Activated naive CD4-positive, alpha-beta T cell (primary cell): ENCODE measurements at places on chromosomes 6 and 20.
A peak's percentile ranks its signal among the peaks of the same experiment; 100 is the strongest.

- no peak for DNase-seq
Measured at GRCh38 chr20:1469925-1470571, 3.4 kb upstream of the NSFL1C start.

DNA sequence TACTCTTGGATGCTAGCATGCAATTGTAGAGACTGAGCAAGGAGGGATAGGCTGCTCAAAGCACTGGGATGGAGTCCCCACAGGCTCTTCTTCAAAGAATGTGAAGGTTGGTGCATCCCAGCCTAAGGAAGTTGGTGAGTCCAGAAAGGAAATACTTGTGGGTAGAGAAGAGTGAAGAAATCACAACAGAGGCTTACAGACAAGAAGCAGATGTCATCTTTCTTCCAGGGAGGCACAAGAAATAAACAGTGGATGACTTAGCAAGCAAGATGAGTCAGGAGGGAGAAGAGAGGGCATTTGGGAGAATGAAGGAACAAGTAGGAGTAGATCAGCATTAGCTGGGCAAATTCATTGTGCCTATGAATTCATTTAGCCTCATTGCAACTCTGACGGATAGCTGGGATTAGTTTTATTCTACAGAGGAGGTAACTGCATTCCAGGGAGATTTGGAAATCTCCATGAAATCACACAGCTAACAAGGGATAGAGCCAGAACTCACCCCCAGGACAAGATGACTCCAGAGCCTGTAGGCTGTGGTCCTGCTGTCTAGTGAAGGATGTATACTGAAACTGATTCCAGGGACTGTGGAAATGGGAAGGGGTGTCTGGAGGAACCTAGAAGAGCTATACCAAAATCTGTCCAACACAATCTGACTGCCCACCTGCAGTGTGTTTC, 125.8 kb upstream of the SPTLC3 start:
- DNase-seq, result no peak

DNA sequence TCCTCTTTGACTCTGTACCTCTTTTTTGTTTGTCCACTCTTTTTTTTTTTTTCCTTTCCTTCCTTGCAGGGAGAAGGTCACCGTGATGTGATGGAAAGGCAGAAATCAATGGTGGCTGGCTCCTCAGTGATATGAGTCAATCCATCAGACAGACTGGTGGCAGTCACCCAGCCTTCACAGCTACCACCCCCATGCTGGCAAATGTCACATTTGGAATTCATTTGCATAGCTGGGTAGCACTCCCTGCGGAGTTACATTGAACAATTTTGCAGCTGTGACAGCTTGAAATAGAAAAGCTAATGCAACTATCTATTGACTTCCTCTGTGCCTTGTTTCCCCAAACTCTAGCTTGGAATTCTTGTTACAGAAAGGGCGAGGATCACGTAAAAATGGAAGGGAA, 668.4 kb downstream of the C6orf118 start:
- no peak for DNase-seq

DNA sequence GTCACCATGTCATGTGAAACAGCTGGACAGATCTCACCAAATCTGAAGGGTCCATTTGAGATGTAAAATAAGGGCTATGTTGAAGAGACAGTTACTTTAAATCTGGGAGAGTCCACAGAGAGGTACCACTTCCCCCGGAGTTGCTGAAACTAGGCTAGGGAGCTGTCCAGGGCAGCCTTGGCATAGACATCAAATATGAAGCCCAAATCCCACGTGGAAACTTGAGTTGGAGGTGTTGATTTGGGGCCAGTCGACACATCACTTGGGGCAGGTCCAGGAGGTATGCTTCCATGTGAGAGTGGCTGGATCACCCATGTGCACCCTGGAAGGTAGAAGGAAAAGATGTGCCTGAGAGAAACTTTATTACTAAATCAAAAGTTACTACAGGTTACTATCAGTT, 12.0 kb upstream of the SERPINB9 start:
- DNase-seq, result no peak

- no peak for DNase-seq
Measured at GRCh38 chr6:125132058-125132457, 21.5 kb upstream of the TPD52L1 start.

- no peak for DNase-seq
Measured at GRCh38 chr6:168662301-168662936, 221.4 kb downstream of the SMOC2 start.

DNA sequence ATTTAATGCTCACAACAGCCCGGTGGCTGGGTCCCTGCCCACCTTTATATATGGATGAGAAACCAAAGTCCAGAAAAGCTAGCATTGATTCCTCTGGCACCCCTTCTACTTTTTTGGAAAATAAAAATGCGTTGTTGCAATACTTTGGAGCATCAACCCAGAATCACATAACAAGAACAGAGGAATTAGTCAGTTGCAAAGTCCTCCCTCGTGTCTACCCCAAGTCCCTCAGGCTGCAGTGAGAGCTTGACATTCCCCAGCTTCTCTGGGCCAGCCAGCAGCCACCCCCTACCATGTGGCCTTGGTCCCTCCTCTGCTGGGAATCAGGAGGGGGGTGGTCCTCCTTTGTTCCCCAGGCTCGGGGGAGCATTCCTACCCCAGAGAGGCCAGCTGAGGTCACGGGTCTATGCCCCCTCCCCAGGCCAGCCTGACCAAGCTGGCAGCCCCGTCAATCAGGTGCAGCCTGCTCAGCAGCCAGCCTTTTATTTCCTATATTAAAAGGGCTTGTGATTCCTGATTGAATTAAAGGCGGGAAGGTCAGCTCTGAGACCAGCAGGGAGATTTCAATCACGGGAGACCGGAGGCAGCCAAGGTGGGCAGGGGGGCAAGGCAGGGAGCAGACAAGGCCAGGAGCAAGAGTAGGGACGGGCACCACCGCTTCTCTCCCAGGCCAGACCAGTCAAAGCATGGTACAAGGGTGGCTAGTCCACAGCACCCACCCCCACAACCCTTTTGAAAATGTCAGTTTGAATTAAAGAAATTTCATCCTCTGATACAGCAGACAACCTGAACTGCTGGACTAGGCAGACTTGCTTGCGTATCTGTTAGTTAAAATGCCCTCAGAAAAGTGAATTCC, 158.9 kb downstream of the MRPL14 start:
- no peak for DNase-seq

DNA sequence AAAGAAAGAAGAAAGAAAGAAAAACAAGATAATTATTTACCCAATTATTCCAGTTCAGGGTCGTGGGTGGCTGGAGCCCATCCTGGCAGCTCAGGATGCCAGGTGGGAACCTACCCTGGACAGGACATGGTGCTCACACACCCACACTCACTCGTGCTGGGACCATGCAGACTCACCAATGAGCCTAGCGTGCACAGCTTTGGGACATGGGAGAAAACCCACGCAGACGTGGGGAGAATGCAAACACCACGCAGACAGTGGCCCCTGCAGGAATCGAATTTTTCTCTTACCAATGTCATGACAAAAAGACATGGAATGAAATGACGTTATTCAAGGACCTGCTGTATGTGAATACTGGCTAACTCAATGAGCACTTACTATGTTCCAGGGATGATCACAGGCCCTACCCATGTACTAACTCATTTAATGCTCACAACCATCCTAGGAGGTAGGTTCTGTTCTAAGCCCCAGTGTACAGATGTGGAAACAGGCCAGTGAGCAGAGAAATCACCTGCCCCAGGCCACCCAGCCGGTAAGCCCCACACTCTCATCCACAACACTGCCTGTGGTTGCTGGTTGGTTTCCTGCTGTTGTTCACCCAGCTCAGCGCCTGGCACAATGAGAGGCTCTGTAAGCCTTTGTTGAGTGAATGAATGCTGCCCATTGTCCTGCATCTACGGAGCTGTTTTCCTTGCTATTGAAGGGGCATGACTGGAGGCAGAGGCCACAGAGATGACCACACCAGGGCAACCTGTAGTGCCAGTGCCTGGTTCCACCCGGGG, 6.8 kb upstream of the PI16 start:
- DNase-seq, result no peak

GRCh38 chr6:91653895-91654294, 1067.0 kb upstream of the MAP3K7 start:
- no peak for DNase-seq

- DNase-seq, result no peak
Measured at GRCh38 chr6:107082045-107082444, 33.3 kb downstream of the BEND3 start.

GRCh38 chr6:100426241-100426640, 38.5 kb downstream of the SIM1 start:
- no peak for DNase-seq

DNA sequence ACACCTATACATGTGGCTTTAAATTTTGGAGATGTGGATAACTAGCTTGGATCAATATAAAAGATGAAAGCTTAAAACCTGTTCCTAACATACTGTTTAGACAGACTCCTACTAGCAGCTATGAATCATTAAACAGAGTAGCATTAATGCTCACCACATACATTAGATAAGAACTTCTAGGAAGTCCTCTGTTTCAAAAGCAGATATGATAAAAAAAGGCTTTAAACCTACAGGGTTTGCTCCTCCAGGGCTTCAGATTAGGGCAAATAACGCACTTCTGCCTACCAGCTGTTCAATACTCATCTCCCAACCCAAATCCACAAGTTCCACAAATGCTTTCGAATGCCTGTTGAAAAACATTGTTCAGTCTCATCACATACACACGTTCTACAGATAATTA, 1.5 kb downstream of the REPS1 start:
- DNase-seq, result no peak

- no peak for DNase-seq
Measured at GRCh38 chr6:106858653-106859092, 115.9 kb downstream of the CD24 start.

GRCh38 chr6:136703331-136703865, 88.9 kb downstream of the MAP3K5 start:
- no peak for DNase-seq

DNA sequence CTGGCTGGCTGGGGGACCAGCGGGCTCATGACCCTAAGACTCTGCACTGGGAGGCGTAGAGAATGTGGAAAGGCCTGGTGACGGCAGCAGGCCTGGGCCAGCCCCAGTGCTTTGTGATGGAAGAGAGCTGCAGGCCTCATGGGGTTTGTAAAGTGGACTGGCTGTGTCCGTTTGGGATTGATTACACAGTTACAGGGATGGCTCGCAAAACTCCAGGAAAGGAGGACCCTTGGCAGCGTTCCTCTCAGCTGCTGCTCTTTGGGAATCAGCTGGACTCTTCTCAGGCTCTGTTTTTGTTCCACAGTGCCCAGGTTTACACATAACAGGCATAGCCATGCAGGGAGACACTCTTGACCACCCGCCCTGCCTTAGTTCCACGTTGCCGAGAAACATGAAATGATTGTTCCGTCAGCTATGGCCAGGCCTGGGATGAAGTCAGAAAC, 89.0 kb downstream of the SLX4IP start:
- DNase-seq, result no peak

DNA sequence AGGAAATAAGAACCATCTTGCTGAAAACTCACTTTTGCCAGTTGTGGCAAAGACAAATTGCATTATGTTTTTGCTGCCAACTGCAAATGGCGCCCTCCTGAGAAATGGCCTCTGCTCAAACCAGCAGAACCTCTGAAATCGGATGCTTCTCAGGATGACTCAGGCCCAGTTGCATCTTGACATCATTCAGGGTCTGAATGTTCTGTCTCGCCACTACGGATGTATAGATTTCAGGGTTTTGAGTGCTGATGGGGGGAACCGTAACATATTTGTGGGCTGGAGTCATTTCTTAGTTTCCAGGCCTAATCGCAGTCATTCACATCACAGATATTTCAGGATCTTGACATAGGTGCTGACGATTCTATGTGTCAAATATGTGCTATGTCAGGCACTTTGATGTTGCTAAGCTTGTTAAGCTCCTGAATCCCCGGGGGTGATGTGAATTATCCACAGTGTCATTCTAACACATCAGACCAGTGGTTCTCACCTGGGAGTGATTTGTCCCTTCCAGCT, 207.1 kb downstream of the NFATC2 start:
- DNase-seq, result no peak

DNA sequence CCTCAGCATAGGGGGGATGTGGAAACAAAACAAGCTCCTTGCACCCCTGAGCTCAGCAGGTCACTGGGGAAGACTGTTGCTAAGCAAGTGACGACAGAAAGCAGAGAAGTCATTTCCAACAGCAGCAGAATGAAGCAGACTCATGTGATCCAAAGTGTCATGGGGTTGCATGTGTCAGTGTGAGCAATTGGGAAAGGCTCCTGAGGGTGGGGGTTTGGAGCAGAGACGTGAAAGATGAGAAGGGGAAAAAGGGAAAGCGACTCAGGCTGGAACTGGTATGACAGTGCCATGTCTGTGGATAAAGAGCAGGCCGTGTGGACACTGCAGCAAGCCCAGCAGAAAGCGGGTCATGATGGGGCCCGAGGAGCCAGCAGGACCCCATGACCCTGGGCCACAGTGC, 363.9 kb downstream of the PREX1 start:
- no peak for DNase-seq

GRCh38 chr6:90328004-90328403, 31.4 kb upstream of the BACH2 start:
- DNase-seq, result no peak

- peak; percentile 16 for DNase-seq
Measured at GRCh38 chr6:135880066-135880972, 28.8 kb downstream of the PDE7B start.

- DNase-seq, result no peak
Measured at GRCh38 chr6:89680551-89680950, 42.0 kb upstream of the LYRM2 start.

DNA sequence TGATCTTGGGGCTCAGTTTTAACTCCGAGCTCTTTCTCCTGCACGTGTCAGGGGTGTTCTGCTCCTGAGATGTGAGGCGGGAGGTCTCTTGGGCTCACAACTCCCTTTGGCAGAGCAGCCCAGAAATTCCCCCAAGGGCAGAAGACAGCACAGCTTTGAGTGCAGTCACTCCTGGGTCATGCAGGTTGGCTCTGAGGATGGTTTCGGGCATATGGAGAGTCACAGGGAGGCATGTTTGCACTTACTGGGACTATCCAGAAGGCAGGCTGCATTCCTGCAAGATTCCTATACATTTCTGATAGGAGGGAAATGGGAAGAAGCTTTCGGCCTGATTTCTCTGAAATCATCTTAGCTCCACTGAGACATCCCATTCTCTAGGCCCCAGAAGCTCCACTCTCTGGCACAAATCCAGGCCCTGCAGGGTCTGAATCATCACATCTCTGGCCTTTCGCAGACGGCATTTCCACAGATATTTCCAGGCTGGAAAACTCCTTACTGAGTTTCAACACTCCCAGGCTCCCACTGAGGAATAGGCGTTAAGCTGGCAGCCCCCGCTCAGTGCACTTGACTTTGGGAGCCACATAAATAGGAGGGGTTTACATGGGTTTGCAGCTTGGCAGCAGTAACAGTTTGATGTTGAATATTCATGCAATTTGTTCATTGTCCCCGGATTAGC, 39.7 kb downstream of the AGPAT4 start:
- DNase-seq, result no peak
